ENCODE measurements at places on chromosomes 1 and 21.

DNA sequence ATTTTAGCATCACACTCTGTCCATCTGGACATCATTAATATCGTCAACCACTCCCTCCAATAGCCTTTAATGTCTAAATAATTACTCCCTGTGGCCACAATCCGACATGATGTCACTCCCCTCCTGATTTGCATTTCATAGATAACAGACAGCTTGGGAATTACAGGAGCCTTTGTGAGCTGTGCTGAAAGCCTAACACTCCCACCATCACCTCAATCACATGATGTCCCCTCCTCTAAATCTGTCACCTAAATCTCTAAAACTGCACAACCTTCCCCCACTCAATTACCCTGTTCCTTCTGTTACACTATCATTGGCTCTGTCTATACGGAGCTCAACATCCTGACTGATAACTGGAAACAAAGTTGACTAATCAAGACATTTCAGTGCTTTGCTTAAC, 14.3 kb downstream of the NHLH2 start:
- peak; percentile 67 for DNase-seq

GRCh38 chr1:97270508-97271307, 549.1 kb downstream of the PTBP2 start:
- no peak for DNase-seq

DNA sequence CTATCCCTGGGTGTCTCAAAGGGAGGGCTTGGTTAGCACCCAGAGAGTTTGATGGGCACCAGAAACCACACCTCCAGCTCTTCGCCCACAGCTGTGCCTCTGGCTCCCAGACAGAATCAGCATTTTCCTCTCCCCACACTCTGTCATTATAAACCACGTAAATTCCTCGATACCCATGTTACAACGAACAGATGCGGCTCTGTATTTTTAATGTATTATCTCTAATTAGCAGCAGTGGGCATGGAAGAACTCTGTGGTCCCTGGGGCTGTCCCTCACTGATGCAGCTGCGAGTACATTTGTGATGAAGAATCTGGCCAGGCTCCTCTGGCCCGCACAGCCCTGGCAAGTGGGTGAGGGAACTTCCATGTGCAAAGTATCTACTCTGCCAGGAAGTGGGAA, 10.8 kb downstream of the HMGB4 start:
- DNase-seq, result no peak

DNA sequence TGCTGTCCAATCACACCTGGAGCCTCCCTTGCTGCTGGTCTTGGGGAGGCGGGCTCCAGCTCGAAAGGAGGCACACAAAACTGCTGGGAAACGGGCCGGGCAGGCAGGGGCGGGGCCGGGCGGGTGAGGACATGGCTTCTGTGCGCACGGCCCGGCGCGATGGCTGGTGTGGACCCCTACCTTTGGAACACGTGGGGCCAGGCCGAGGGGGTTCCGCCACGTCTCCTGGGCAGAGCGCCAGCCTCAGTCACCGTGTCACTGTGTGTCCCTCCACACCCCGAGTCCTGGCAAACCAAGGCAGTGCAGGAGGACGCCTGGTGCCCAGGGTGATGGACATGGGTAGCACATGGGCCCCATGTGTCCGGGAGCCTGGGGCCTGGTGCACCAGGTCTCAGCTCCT, 42.0 kb upstream of the ADARB1 start:
- DNase-seq, result peak; percentile 52

- peak; percentile 27 for DNase-seq
Measured at GRCh38 chr21:36926989-36927718, 39.3 kb downstream of the HLCS start.

DNA sequence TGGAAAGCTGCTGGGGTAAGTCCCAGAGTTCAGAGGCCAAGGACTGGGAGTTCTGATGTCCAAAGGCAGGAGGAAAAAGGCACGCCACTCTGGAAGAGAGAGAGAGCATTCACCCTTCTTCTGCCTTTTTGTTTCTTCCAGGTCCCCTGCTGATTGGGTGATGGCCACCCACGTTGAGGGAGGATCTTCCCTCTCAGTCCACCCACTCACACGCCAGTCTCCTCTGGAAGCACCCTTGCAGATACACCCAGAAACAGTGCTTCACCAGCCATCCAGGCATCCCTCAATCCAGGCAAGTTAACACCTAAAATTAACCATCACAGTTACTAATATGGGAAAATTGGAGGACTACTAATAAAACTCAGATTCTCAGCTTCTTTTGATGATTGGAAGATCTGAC, 66.1 kb upstream of the PARP1 start:
- DNase-seq, result no peak

- no peak for DNase-seq
Measured at GRCh38 chr1:228510803-228511413, 23.7 kb downstream of the RNF187 start.

DNA sequence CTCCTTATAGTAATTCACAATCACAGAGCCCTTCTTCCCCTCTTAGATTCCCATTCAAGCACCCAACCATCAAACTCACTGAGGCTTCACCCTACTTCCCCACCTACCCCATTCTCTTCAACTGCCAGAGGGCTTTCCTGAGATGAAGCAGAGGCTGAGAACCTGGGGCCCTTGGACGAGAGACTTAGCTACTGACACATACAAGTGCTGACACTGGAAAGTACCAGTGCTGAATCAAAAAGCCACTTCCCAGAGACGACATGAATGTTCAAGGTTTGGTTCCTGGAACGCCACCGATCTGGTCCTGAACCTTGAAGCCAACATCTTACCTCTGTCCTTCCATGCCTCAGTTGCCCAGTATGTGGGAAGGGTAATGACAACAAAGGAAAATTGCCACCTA, 16.6 kb upstream of the RAP1A start:
- DNase-seq, result no peak

DNA sequence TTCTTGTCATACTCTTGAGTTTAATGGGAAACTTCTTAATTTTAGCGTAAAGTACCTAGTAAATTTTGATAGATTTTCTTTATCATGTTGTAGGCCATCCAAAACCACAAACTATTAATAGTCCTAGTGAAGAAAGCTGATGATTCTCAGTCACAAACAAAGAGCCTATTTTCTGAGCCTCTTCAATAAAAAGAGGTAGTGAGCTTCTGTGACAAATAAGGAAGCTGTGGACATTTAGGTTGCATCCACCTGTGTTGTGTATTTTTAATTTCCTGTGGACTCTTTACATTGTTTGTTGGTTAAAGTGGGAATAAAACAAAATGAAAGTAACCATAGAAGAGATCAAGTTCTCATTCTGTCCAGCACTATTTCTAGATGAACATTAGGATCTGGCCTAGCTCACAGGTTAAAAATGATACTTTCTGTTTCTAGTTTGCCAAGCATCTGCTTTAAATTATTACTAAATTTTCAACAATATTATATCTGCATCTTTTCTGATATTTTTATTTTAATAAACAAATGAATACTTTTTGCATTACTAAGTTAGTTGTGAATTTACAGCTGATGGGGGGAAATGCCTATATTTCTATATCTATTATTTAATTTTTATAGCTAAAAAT, 702.2 kb upstream of the ADGRL4 start:
- DNase-seq, result no peak

GRCh38 chr1:112626887-112627286, 7.3 kb downstream of the CAPZA1 start:
- DNase-seq, result no peak

DNA sequence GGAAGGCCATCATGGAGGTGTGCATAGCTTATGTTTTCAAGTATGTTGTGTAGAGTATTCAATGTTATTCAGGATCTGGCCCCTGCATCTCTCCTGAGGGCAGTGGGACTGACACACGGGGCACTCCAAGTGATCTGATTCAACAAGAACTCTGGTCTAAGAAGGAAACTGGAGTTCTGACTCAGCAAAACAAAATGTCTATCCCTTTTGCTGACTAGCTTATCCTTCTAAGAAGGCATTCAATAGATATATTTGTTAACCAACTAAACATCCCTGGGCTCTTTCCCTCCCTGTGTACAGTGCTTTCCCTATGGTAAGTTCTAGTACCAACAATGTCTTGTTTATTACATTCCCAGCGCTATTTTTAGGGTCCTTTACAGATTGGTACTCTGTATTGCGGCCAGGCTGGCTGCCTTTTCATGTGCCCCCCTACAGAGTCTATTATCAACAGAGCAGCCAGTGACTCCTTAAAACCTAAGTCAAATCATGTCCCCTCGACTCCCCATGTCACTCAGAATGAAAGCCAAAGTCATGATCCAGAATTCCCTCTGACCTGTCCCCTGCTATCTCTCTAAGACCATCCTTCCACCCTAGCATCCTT, 304.9 kb downstream of the KCNH1 start:
- DNase-seq, result no peak

DNA sequence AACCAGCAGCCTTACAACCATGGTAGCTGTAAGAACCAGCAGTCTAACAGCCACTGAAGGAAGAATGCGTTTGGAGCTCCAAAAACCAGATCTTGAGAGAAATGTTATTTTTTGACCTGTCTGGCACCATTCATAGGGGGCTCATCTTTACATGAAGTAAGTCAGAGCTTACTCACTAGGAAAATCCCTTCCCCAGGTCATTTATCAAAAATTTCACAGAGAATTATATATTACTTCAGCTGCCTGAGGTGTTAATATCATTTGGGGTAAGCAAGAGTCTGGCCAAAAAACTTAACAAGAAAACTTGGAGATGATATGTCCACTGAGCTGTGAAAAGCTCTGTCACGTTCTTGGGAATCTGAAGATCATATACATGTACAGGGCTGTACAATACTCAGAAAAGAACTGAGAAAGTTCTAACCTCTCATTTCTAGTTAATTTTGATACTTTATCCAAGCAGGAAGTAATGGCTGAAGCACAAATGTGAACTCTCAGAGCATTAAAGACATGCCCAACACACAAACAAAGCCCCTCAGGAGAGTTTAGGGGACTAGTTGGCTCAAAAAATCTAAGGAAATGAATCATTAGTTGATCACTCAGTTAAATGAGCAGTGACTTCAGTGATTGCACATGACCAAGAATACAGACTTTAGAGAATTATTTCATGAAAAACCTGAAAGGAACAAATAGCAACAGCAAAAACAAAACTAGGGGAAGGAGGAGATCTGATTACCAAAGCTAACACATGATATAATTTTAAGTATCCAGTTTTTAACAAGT, 681.1 kb downstream of the LTN1 start:
- DNase-seq, result no peak

DNA sequence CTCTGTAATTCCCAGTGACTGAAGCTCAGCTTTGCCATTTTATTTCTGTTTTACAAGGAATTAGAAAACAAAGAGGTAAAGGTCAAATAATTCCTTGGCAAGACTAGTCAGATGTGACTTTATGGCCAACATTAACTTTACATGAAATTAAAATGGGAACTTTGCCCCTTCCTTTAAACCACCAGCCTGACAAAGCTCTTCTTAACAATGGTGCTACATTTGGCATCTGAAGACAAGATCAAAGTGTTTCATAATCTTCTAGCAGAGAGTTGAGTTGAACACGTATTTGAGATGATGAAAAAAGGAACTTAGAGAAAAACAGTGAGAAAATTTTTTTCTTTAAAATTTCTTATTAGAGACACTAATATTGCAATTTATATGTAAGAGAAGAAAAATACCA, 193.8 kb downstream of the AK5 start:
- no peak for DNase-seq

DNA sequence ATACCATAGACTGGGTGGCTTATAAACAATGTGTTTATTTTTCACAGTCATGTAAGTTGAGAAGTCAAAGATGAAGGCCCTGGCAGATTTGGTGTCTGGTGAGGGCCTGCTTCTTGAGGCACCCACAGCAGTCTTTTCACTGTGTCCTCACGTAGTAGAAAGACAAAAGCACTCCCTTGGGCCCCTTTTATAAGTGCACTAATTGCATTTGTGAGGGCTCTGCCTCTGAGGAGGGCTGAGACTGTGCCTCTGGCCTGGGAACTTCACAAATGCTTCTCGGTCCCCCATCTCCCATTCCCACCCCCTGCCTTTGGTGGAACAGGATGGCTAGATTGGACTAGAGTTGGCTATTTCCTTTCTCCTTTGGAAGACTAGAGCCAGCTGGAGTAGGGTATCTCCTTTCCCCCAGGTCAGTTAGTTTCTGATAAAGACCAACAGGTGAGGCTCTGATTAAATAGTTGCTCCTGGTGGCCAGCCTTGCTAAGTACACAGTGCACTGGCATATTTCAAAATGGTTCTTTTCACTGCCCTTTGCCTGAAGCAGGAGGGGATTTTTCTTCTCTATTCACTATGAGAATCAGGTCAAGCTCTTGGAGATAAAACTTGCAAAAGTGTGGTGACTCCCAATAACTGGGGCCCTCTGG, 82.9 kb downstream of the PLPPR4 start:
- no peak for DNase-seq

DNA sequence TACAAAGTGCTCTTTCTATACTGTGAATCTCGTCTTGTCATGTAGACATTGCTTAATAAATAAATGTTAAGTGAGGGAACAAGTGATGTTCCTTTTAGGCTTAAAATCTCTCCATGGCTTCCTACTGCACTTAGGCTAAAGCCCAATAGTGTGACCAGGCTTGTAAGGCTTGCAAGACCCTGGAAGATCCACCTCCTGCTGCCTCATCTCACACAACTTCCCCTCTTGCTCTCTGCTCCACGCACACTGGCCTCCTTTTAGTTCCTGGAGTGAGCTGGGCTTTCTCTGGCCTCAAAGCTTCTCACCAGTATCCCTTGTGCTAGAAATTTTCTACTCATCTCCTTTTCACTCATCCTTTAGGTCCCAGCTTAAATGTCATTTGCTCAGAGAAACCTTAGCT, 41.5 kb upstream of the DIPK1A start:
- DNase-seq, result no peak

DNA sequence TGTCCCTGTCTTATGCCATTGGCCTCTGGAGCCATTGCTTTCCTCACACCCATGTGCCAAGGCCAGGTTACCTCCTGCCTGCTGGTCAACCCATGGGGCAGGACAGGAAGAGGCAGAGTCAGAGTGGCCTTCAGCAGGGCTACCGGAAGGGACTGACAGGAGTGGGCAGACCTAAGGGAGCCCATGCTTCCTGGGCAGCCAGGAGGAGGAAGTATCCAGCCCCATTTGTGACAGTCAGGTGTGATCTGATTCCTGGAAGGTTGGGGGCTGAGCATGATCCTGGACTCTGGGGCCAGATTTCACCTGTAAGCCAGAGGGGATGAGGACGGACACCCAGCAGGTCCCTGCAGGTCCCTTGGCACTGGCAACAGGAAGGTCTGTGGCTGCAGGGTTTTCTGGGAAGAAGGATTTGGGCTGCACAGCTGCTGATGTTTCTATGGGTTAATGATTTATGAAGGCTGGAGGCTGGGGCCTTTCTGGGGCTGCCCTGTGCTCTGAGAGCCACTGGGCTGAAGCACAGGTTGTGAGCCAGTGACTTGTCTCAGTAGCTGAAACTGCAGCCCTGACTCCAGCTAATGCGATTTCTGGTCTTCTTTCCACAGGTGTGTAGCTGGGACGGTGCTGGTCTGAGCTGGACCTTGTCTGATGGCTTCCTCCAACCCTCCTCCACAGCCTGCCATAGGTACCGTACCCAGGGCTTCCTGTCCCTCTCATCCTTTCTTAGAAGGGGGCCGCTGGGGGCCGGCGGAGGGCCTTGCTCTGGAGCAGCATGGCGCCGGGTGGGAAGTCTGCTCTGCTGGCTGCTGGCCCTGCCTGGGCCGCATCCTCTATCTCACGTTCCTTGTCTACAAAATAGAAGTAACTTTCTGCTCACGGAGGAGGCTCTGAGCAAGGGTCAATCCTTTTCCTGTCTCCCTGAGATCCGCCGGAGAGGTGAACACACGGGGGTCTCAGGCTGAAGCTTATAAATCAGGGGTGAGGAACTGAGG, 40.7 kb downstream of the ARHGEF10L start:
- peak; percentile 26 for DNase-seq

- peak; percentile 99 for DNase-seq
Measured at GRCh38 chr21:34690041-34690792, 21.4 kb downstream of the CLIC6 start.

GRCh38 chr1:53645690-53646078, 93.3 kb downstream of the GLIS1 start:
- DNase-seq, result no peak

All from NCI-H69 (cell line).